ENCODE measurements at places on chromosomes 3 and 15. TPM values are rescaled to one million over a fixed set of nuclear protein-coding genes. Genes with fewer than 3 reads are reported as not detected.
A peak's percentile ranks its signal among the peaks of the same experiment; 100 is the strongest.

The STRIT1 gene
- not detected for total RNA-seq

The TNFSF10 gene
- 94.1 TPM for total RNA-seq

DNA sequence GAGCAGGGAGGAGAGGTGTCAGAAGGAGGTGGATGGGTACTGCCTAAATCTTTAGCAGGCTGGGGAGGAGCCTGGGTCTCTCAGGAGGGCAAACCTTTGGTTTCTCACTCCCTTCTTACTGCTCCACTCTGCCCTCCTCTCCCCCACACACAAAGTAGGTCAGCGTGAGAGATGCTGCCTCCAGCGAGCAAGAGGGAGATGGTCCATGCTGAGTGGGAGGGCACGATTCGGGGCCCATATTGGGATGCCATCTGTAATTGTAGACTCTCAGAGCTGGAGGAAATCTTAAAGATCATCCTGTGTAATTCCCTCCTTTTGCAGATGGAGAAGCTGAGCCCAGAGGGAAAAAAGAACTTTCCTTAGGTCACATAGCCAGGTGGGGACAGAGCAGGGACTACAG, 34.2 kb upstream of the SYN2 start:
- DNase-seq = no peak

- no peak for DNase-seq
Measured at GRCh38 chr3:45890405-45890804, 4.1 kb downstream of the CCR9 start.

The LRRC3B gene
- 3.6 TPM for total RNA-seq

The EPM2AIP1 gene
- total RNA-seq = 15.3 TPM

- no peak for DNase-seq
Measured at GRCh38 chr3:16768956-16769355, 115.8 kb upstream of the PLCL2 start.

DNA sequence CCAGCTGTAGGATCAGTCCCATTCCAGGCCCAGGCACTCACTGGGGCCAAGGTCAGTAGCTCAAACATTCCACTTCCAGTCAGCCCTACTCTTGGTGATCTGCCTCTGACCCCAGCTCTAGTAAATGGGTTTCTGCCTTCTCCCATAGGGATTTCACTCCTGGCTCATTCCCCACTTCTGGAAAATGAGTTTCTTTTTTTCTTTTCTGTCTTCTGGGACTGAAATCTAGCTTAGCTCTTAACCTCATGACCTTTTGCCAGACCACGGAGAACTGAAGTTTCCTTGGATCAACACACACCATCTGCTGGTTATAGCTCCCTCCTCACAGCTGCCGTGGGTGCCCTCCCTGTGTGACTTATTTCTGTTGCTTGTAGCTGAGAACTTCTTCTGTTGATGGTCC, 21.3 kb downstream of the MME start:
- no peak for DNase-seq

The GP5 gene
- total RNA-seq = 0.23 TPM

DNA sequence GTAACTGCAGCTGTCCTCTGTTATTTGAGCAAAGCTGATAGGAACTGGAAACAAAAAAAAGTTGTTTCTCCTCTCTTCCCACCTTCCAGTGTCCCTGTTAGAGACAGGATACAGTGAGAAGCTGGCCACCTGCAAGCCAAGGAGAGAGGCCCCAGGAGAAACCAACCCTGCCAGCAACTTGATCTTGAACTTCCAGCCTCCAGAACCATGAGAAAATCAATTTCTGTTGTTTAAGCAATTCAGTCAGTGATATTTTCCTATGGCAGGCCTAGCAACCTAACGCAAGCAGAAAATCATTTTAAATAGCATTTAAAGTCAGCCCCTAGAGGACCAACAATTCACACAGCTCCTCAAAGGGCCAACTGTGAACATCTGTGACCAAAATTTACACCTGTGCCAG, 291.3 kb downstream of the OXSM start:
- DNase-seq = no peak

- DNase-seq = no peak
Measured at GRCh38 chr3:59106085-59106648, 56.3 kb upstream of the CFAP20DC start.

- DNase-seq = no peak
Measured at GRCh38 chr3:29773481-29773880, 492.6 kb downstream of the RBMS3 start.

GRCh38 chr15:100663915-100664281, 61.5 kb downstream of the ASB7 start:
- no peak for DNase-seq

- DNase-seq = no peak
Measured at GRCh38 chr3:34828847-34829246, 810.5 kb upstream of the ARPP21 start.

The MAP3K13 gene
- 26.4 TPM for total RNA-seq

The ZPLD1 gene
- total RNA-seq = not detected

DNA sequence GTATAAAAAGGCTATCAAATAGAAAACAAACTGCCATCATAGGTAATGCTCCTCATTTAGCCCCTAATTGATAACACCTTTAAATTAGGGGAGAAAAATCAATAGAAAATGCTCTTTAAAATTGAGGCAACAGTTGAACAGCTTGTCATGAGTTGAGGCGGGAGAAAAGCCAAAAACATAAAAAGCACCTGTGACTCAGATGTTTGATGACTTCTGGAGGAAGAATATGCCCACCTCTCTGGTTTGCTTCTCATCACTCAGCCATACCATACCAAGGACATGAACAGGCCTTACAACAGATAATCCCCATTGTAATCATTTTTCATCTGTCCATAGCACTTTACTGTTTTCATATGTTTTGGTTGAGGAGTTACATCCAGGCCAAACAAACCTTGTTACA, 246.0 kb downstream of the MYRIP start:
- no peak for DNase-seq

The ICE2 gene
- 42.2 TPM for total RNA-seq

DNA sequence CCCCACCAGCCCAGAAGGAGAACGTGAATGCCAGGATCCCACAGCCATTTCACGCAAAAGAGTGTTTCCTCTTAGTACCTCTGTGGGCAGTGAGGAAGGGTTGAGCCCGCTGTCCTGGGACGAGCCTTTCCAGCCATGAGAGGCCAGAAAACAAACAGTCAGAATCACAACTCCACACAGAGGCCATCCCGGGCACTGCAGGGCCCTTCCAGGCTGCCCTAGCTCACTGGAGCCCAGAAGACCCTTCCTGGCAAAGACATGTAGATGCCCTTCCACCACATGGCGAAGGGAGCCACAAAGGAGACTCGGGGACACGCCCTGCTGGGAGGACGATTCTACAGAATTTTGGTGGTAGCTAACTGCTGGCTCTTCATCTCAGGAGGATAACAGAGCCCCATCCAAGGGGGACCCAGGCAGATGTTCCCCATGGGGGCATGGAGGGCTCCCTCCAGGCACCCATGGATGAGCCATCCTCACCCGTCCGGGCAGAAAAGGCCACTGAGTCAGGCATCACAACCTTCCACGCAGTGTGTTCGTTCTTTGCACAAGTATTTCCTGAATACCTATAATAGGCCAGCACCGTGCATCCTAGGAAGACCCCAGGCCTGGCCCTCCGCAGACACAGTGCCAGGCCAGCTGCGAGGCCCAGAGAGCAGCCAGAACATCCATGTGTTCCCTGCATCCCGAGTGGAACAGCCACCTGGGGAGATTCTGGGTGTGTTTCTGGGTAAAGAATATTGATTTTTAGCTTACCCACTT, 47.2 kb downstream of the SLC12A8 start:
- DNase-seq = peak; percentile 65

- no peak for DNase-seq
Measured at GRCh38 chr15:68204776-68205557, at the start of gene CALML4. CALML4 (minus strand) TSS chr15:68205332; CDS start chr15:68205247, 85 bp downstream.

GRCh38 chr3:184336547-184337398, 627 bp upstream of the FAM131A start:
- no peak for DNase-seq

The CDCP1 gene
- total RNA-seq = 0.26 TPM

GRCh38 chr3:22129101-22129500, 378.1 kb upstream of the ZNF385D start:
- DNase-seq = no peak

DNA sequence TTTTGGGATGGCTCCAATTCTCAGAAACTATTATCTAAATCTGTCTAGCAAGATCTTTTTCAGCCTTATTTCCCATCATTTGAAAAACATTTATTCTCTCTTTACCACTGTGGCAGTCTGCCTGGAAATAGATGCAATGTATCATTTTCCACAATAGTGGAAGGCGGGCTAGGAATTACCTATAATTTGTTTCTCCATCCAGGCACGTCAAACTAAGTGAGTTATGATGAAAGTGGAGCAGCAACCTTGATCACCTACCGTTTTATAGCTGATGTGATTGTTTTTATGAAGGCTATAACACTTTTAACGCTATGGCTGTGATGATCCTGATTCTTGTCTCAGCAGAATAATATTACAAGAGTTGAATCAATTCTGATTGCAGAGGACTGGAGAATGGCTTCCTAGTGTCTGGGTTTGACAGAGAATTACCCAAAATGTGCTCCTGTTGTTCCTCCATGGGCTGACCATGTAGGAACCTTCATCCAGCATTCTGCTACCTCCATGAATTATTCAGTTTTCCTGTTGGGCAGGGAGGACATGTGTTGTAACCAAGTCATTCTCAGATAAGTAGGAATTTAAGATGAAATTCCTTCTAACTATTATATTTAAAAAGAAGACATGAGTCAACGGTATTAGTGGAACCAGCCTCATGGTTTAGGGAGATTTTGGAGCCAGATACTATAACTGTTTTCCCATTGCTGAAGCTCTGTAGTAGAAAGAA, 231.5 kb upstream of the SGO1 start:
- no peak for DNase-seq

DNA sequence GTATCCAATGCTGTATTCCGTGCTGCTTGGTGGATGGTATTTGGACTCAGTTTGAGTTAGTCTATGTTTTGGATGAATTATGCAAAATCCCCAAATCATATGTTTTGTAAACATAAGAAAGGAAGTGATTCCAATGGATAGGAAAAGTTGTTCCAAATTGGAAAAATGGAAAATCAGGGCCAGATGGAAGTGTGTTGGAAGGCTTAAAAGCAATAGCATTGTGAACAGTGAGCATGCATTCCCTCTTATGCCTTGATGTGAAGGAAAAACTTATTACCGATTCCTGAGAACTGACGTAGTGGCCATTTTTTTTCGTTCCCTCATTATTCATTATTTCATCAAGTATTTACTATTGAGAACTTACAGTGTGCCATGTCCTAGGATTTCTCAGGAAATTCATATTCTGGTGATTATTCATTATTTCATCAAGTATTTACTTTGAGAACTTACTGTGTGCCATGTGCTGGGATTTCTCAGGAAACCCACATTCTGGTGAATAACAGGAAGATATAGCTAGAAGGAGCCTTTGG, 144.1 kb upstream of the TPRG1 start:
- DNase-seq = no peak

DNA sequence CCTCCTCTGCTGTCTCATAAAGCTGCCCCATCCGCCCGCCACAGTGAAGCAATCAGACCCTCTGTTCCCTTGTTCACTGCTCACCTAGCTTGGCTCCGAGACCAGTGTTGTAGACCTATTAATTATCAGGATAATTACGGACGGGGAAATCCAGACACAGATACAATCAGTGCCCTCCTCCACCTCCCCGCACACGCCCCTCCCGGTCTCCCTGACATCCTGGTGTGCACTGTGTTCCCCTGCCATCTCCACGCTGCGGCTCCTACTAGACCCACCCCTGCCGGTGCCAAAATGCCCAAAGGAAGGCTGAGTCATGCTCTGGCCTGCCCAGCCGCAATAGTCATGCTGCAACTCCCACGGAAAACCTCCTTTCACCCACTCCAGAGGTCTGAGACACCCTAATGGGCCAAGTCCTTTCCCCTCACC, 277.3 kb upstream of the TLE3 start:
- DNase-seq = no peak

The CNTN3 gene
- total RNA-seq = 0.62 TPM

The ARPP21 gene
- total RNA-seq = not detected

- no peak for DNase-seq
Measured at GRCh38 chr3:111764645-111765091, 94.4 kb upstream of the PHLDB2 start.

DNA sequence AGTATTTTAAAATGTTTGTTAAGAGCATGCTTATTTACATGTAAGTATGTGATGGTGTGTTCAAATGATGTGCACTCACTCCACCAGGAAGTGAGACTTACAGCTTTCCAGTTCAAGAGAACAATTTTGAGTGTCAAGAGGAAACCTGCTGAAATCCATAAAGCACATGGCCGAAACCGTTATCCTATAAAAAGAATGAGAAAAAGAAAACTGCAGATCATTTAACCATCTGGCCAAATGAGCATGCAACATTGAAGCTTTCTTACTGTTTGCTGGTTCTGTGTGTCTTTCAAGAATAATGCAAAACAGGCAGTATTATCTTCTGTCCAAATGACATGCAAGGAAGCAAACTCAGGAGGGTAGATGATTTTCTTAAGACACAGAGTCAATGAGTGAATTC, 26.3 kb downstream of the GABRR3 start:
- no peak for DNase-seq

The ARNT2 gene
- 0.87 TPM for total RNA-seq

The SLC25A36 gene
- 80.7 TPM for total RNA-seq

All from endothelial cell (in vitro differentiated cells).